ENCODE measurements at places on chromosomes 6 and 20. TPM values are rescaled to one million over a fixed set of nuclear protein-coding genes. Genes with fewer than 3 reads are reported as not detected.

FAM83B gene
- 3.6 TPM for total RNA-seq

NKAIN4 gene
- total RNA-seq: not detected

CLIC5 gene
- total RNA-seq: 3.6 TPM

LGSN gene
- 4.1 TPM for total RNA-seq

SNAP91 gene
- total RNA-seq: 0.72 TPM

ME1 gene
- 6.5 TPM for total RNA-seq

DEFB113 gene
- total RNA-seq: not detected

FKBP5 gene
- 21.7 TPM for total RNA-seq

SLC16A10 gene
- 36.8 TPM for total RNA-seq

GJA10 gene
- 1.7 TPM for total RNA-seq

MAP3K5 gene
- total RNA-seq: 10.6 TPM

PRL gene
- 0.48 TPM for total RNA-seq

SNRPB gene
- 85.9 TPM for total RNA-seq

COL9A3 gene
- 37.1 TPM for total RNA-seq

RAD21L1 gene
- 19.5 TPM for total RNA-seq

RIMS1 gene
- total RNA-seq: 4.3 TPM

PRR18 gene
- not detected for total RNA-seq

FAM83D gene
- 5.3 TPM for total RNA-seq

PPP1R3G gene
- total RNA-seq: 8.9 TPM

ANKEF1 gene
- total RNA-seq: 7.7 TPM

GSTA3 gene
- not detected for total RNA-seq

RGS17 gene
- 6.7 TPM for total RNA-seq

ACSS1 gene
- 26.2 TPM for total RNA-seq

ZNF341 gene
- 0.72 TPM for total RNA-seq

KIAA0408 gene
- total RNA-seq: 2.9 TPM

HLA-DMA gene
- 5.8 TPM for total RNA-seq

OPRL1 gene
- total RNA-seq: 2.9 TPM

GPX5 gene
- 4.6 TPM for total RNA-seq

BYSL gene
- 5.3 TPM for total RNA-seq

MOG gene
- 2.9 TPM for total RNA-seq

CNR1 gene
- total RNA-seq: 4.8 TPM

SOD2 gene
- total RNA-seq: 275 TPM

COL11A2 gene
- total RNA-seq: 0.72 TPM

TPX2 gene
- total RNA-seq: 5.3 TPM

EPB41L1 gene
- 7.5 TPM for total RNA-seq

AGER gene
- total RNA-seq: 2.9 TPM

BEND6 gene
- total RNA-seq: 21.7 TPM

SLC17A2 gene
- 0.48 TPM for total RNA-seq

BPI gene
- not detected for total RNA-seq

WFDC12 gene
- total RNA-seq: not detected

All from umbilical cord (tissue), 2 donors.